NCI-H2171 treated with DMSO at 0.1 percent for 48 hours (cell line): ENCODE measurements at places on chromosomes 2 and 18.

- DNase-seq = no peak
These were observed 85.6 kb upstream of the SPOPL start for GRCh38 chr2:138415985-138416384.

- DNase-seq = no peak
These were observed 240.6 kb upstream of the NT5C1B start for GRCh38 chr2:18829976-18830375.

DNA sequence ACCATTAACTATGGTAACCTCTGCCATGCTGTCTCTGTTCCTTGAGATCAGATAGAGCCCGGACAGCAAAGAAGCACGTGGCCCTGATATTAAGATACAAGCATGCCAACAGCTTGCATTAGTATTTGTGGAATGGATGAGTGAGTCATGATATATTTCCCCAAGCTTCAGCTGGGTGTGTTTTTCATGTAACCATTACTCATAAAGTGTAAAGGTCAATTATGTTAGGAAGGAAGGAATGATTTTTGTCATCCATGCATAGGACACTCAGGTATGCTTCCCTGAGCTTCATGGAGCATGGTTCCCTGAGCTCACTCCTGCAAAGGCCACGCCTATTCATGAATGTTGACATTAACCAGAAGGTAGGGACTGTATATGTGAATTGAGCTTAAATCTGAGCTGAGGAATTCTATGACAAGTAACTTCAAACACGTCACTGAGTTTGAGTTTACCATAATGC is 74.6 kb downstream of the ARL4C start:
- no peak for DNase-seq

GRCh38 chr2:208222351-208222750 is 32.5 kb downstream of the IDH1 start:
- no peak for DNase-seq

DNA sequence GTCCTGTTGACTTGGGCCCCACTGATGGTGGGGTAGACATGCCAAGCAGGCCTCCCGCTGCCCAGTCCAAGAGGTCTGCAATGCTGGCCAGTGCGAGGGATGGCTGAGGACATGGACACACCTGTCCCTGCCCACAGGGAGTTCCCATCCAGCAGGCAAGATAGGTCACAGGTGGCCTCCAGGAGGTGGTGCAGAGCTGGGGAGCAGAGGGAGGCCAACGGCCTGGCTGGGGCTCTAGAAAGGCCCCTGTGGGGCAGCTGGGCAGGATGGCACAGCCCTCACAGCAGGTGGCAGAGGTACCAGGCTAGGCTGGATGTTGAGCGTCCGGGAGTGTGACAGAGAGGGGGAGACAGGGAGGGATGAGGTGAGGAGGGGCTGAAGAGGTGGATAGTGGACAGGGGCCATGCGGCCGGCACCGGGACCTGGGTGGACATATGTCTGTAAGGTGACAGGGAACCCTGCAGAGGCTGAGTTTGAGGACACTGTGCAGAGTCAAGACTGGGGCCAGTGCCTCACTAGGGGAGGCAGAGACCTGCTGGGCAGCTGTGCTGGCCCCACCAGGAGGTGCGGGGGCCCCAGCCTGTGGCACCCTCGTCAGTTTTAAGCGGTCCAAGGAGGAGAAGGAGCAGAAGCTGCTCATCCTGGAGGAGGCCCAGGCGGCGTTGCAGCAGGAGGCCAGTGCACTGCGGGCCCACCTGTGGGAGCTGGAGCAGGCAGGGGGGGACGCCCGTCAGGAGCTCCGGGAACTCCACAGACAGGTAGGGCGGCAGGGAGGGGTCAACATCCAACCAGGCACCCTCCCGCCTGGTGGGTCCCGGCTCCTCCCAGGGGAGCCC is 34.3 kb upstream of the SNED1 start:
- no peak for DNase-seq

GRCh38 chr2:43405829-43406228 is 179.4 kb upstream of the ZFP36L2 start:
- no peak for DNase-seq

- peak; percentile 88 for DNase-seq
These were observed 216.0 kb downstream of the TGIF1 start for GRCh38 chr18:3665780-3666525.

DNA sequence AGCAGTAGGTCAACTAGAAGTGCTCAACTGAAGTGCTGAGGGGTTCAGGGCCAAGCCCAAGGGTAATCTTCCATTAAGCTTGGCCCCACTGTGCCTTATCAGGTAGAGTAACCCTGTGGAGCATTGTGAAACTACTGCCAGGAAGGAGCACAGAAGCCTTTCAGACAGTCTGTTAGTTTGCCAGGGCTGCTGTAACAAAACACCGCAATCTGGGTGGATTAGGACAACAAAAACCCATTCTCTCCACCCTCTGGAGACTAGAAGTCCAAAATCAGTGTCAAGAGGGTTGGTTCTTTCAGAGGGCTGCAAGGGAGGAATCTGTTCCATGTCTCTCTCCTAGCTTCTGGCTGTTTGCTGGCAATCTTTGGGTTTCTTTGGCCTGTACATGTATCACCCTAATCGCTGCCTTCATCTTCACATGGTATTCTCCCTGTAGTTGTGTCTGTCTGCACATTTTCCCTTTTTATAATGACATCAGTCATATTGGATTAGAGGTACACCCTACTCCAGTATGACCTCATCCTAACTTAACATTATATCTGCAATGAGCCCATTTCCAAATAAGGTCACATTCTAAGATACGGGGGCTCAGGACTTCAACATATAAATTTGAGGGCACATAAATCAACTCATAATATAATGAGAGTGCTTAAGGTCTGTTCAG is 21.2 kb downstream of the VIT start:
- DNase-seq = no peak

- DNase-seq = no peak
These were observed 139.4 kb downstream of the SMAD7 start for GRCh38 chr18:48811401-48811800.

GRCh38 chr2:10091182-10091888 is 11.1 kb upstream of the CYS1 start:
- DNase-seq = no peak

DNA sequence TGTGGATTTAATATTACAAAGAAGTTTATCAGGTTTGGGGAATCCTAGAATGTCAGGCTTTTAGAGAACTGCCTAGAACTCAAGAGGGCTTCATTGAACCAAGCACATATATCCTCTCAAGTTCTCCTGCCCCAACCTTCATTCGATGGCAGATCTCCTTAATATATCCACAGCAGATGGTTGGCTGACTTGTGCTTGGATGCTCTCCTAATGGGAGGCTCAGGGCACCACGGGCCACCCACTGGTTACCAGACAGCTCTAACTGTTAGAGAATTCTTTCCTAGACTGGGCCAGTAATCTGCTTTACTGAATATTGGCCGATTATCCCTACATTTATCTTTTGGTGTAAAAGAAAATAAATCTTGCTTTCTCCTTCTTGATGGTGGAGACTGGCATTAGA is 87.2 kb upstream of the ATP8B1 start:
- DNase-seq = peak; percentile 9

- DNase-seq = peak; percentile 100
These were observed 911.4 kb upstream of the ZEB2 start for GRCh38 chr2:145431181-145431951.

DNA sequence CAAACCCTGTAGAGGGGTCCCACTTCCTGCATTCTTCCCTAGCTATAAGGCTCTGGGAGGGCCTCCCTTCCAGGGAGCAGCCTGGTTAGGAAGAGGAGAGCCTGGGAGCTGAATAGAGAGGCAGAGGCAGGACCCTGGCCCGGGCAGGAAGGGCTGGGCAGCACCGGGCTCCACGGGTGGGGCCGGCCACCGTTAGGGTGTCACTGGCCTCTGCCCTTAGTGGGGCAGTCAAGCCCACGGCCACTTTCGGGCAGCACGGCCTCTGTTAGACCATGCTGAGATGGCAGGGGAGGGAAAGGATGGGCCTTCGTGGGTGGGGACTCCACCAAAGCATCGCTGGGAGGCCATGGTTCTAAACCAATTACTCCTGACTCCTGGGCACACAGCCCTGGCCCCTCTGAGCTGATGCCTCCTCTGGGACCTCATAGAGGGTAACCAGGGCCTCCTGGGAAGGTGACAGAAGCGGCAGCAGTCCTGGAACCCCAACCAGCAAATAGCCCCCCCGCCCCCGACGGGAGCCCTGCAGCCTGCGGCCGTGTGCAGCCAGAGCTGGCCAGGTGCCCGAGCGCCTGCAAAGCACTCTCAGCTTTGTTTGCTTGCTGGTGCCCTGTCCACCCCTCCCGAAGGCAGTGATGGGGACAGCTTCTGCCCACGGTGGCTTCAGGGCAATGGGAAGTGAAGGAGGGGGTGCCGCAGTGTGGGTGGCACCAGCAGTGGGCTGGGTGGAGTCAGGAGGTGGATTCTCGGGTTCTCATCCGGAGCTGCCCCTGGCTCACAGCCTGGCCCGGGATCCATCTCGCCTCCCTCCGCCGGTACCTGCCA is 16.3 kb upstream of the HPCAL1 start:
- DNase-seq = no peak

- no peak for DNase-seq
These were observed 78.6 kb downstream of the SCG2 start for GRCh38 chr2:223523551-223524001.

DNA sequence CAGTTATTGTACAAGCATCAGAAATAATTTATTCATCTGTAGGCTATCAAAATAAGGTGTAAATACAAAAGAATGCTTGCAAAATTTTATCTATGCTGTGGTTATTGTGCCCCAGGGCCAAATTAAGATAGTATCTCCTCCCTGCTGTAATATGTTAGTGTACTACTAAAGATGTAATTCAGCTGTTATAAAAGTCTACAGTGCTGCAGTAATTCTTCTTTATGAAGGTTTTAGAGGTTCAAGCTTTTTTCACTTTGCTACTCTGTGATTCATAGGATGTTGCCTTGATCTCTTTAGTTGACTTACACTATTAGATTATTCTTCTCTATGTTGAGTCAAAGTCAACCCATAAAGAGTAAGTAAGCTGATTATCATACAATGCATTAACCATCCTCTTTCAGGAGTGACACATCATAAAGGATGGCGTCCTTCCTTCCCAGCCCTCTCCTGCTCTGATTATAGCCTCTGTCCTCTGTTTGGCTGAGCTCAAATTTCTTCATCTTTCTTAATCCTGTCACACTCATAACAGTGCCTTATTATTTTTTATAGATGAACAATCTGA is 29.3 kb upstream of the DYNAP start:
- no peak for DNase-seq

DNA sequence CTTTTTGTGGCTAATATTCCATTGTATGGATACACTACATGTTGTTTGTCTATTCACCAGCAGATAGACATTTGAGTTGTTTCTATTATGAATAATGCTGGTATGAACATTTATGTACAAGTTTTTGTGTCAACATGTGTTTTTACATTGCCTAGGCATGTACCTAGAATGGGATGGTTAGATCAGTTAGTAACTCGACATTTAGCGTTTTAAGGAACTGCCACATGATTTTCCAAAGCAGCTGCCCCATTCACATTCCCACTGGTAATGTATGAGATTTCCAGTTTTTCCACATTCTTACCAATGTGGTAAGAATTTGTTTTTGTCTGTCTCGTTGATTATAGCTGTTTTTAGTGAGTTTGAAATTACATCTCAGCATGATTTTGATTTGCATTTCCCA is 112.8 kb downstream of the FHOD3 start:
- no peak for DNase-seq

- DNase-seq = no peak
These were observed 85.3 kb downstream of the CDC42EP3 start for GRCh38 chr2:37585982-37586621.

GRCh38 chr18:67381608-67382150 is 134.8 kb downstream of the DSEL start:
- no peak for DNase-seq

DNA sequence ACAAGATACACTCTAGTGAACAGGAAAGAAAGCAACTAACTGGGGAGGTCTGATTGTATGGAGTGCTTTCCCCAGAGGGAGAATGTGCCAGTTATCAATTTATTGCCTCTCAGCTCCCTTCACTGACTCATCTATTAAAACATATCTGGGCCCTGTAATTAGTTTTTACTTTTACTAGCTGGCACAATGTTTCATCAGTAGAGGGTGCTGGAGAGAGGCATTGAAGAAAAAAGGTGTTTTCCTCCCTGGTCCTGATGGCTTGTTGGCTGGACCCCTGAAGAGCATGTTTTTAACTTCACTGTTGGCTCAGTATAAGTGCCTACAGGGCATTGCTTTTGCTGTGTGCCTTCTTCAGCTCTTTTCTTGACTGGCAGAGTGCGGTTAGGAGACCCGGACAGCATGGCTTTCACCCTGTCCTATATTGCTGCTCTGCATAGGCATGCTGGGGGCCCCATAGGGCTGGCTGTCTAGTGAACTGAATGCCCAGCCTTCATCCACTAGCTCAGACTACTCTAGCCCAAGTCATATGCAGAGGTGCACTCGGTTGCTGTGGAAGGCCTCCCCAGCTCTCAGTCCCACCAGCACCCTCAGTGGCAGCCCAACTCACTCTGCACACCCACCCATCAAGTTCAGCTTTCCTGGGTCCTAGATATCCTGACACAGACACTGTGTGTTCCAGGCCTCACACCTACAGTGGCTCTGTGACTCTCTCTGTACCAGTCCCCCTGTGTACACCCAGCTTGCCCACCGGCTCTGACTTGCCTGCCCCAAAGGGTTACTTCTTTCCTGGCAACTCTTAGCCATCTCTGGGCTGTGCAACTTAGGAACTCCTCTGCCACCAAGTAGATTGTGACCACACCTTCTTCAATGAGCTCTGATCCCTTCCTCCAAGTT is 62.3 kb upstream of the ACYP2 start:
- DNase-seq = no peak

GRCh38 chr2:58938988-58939387 is 697.9 kb upstream of the FANCL start:
- DNase-seq = no peak

DNA sequence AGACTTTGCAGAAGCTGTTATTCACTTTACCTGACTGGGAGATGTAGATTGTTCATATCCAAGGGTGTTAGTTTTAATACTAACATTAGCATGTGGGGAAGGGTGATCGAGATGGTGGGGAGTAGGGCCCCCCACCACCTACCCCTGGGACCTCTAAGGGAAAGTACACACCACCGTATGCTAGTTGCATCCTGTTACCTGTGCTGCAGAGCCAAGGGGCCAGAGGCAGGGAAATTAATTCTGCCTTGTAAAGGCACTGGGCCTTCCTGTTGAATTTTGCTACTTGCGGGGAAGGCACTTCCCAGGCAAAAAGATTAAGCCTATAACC is 9.0 kb downstream of the STEAP3 start:
- DNase-seq = no peak
